ENCODE measurements at places on chromosomes 2 and 18.

DNA sequence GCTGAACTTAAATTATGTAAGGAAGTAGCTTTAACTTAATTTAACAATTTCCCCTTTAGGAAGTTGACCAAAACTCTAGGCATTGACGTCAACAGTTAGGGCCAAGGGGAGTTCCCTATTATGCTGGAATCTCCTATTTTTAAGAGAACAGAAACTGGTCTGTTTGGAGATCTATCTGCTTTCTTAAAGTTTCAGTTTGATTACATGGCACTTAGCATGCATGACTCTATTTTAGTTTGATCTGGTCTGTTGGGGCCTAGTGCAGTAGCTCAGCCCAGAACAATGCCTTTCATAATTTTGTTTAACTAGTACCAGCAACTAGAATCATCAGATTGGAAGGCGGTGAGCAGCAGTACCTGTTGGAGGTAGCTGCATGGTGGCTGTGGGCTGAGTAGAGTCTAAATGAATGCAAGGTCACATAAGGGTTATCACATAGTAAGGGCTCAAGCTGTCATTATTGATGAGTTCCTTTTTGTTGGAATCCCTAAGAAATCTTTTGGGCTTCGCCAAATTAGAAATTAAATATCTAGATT lies 60.5 kb upstream of the ZNG1B start:
- peak; percentile 38 for DNase-seq

DNA sequence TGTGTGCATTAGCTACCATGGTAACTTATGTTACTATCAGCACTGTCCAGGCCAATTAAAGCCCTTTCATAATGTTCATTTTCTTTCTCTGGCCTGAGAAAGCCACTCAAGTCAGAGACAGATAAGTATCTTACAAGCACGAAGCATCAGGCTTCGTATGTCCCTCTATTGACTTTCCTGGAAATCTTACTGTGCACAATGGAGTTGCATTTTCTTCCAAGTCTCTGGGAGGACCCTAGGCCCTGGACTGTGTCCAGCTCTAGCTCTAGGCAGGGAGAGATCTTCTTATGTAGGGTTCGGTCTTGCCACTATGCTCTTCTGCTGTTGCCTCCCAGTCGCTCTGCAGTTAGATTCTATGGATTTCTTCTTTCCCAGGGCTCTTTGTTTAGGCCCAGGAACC lies 40.0 kb upstream of the ITGA6 start:
- no peak for DNase-seq

GRCh38 chr2:27356056-27356381 lies 545 bp downstream of the GTF3C2 start:
- no peak for DNase-seq

GRCh38 chr2:23690421-23691105 lies 236.4 kb downstream of the ATAD2B start:
- DNase-seq: no peak

- no peak for DNase-seq
These were observed 2.5 kb downstream of the CHN1 start for GRCh38 chr2:175002547-175003274.

DNA sequence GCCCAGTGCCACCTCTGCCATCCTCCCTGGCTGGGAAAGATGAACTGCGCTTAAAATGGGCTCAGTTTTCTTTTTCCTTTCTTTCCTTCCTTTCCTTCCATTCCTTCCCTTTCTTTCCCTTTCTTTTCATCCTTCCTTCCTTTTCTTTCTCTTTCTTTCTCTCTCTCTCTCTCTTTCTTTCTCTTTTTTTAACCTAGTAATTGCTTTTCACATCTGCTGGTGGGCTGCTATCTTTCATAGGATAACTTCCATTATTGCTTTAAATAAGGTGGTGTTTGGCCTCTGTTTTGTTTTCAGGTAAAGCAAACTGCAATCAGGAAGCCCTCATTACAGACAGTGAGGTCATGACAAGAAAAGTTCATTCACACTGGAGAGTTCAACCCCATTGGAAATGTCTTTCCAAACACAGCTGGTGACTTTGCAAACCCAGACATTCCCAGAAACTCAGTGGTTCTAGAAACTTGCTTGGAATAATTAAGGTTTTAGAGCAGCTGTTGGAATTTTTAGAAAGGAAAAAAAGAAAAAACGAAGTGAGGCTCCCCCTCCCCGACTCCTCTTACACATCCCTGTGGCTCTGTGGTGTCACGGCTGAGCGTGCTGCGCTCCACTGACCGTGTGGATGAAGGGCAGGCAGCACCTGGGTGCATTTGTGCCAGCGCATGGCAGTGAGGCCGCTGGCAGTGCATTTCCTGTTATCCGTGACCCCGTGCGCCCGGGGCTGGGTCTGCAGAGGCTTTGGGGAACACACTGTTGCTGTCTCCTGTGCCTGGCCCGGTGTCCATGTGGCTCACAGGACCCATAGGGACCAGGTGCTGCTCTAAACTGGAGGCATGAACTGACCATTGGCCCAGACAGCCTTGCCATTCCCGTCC lies 76.9 kb downstream of the MBP start:
- DNase-seq: no peak

- no peak for DNase-seq
These were observed 26.1 kb downstream of the MPHOSPH10 start for GRCh38 chr2:71156573-71156972.

- DNase-seq: no peak
These were observed 182.0 kb downstream of the PRKCE start for GRCh38 chr2:45833301-45833967.

DNA sequence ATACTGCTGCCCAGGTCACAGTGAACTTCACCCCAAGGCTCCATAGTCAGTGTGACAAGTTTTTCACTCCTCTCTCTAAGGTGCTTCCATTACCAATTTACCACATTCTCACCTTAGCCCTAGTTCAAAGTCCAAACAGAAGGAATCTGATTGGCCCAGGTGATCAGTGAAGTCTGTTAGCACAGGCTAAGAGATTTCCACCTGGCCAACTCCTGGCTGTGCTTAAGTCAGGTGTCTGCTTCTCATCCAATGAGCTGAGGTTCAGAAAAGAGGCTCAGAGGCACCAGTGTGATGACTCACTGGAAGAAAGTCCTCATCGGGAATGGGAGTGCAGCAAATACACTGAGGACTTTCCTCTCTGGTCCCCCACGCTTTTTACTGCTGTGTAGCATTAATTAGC lies 164.4 kb upstream of the MGAT5 start:
- DNase-seq: no peak

GRCh38 chr18:22846088-22846683 lies 86.9 kb upstream of the RBBP8 start:
- no peak for DNase-seq

GRCh38 chr2:105800036-105800713 lies 55.5 kb downstream of the NCK2 start:
- no peak for DNase-seq

DNA sequence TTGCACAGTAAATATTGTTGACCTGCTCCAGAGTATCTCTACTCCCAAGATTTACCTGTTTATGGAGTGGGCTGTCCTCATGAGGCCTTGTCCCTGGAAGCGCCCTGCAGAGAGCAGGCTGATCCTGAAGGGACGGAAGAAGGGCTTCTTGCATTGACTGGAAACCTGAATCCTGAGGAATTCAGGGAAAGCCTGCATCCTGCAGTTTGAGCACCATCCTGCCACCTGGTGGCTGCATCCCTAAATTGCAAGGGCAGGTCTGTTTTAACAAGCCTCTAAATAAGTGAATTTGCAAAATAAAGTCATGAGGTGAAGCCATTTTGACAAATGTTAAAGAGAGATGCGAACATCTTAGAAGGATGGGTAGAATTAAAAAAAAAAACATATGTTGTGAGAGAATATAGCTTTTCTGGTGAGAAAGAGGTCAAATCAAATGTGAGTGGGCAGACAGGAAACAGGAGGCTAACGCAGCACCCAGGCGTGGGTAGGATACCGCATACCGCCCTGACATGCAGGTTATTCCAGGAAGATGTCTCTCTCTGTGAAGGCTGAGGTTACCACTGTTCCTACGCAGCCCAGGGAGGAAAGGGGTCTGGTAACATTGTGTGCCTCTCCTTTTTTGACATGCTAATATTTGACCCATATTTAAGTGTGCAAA lies 754.9 kb downstream of the RNF144A start:
- no peak for DNase-seq

DNA sequence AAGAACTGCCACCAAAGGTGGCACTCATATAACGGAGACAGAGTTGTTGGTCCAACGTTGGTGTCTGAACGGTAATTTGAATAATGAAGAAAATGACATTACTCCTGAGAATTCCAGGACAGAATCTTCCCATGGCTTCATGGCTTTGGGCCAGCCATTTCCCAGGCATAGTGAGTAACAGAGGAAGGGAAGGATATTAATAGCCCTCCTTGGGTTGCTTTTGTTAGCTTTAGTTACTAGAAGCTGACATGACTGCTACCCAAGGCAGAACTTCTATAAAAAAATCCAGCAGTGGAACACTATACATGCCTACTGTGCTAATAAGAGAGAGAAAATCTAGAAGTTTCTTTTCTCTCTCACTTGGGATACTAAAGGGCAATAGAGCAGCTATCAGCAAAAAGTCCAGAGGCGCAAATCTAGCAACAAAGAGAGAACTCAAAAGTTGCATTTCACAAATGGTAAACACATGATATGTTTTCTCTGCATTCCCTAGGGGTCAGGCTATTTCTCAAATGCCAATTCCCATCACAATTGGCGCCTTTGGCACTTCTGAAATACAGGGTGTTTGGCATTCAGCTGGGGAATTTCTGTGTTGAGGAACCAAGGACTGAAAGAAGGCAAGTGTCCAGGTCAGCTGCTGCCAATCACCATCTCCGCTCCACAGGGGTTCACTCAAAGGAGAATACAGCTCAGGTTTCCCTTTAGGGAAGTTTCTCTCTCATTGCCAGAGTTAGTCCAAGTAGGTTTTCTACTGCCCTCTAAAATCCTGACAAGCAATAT lies 160.8 kb upstream of the KYNU start:
- DNase-seq: no peak

- DNase-seq: no peak
These were observed 25.3 kb upstream of the PTPRM start for GRCh38 chr18:7541835-7542234.

- DNase-seq: no peak
These were observed 4.7 kb upstream of the NPC1 start for GRCh38 chr18:23591011-23591410.

- DNase-seq: no peak
These were observed 14.1 kb upstream of the CREB1 start for GRCh38 chr2:207515671-207516070.

DNA sequence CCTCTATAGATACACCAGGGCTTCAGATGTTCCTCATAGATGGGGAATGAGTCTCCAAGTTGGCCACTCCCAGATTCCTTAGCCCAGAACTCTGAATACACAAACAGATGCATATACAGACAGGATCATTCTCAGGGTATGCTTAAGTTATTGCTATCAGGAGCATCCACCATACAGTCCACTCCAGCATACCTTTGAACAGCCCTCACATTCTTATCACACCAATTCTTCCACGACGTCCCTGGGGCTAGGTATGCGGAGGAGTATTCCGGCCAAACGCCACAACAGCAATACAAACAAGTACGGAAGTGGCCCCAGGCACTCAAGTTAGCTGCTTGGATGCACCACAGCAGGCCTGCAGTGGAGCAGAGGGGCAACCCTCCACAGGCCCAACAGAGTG lies 312.5 kb upstream of the CHAC2 start:
- no peak for DNase-seq

DNA sequence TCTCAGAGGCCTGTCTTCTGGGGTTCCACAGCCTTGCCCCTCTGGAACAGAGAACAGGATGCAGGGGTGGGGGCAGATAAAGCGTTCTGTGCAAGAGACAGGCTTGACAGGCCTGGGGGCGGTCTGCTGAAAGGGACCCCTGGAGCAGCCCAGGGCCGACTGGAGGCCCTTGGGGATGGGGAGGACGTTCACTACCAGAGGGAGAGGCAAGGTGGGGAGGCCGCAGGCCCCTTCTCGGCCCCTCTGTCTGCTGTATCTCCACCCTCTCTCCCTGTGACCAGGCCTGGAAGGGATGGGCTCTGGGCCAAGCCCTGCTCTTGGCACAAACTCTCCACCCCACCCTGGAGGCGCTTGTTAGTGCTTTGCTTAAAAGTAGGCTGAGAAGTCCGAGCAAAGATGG lies 27.3 kb upstream of the INHBB start:
- DNase-seq: no peak

DNA sequence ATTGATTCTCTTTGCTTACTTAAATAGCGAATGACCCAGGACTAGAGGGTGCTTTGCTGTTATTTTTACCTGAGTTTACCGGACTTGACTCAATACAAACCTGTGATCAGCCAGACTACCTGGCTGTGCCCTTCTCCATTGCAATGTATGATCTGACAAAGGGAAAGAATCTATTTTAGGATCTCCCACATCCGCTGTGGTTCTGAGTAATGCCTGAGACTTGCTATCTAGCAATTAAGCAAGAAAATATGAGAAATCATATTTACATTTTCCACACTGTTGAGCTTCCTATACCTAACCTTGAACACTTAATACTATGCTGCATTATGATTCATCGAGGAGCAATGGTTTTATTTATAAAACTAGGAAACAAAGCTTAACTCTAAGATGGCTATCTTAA lies 215.2 kb downstream of the RAD51AP2 start:
- DNase-seq: no peak

GRCh38 chr2:115412501-115412900 lies 970.1 kb downstream of the DPP10 start:
- no peak for DNase-seq

- no peak for DNase-seq
These were observed 258.6 kb downstream of the CAMKMT start for GRCh38 chr2:44620189-44620990.
